ENCODE measurements at places on chromosomes 1 and 21.

- peak; percentile 30 for DNase-seq
Measured at GRCh38 chr1:181206513-181206912, 118.0 kb downstream of the IER5 start.

GRCh38 chr1:203743091-203743571 lies 21.9 kb upstream of the LAX1 start:
- peak; percentile 85 for DNase-seq

GRCh38 chr1:201602413-201603265 lies 63.7 kb downstream of the NAV1 start:
- no peak for DNase-seq

- no peak for DNase-seq
Measured at GRCh38 chr1:236214761-236215160, 67.0 kb downstream of the ERO1B start.

DNA sequence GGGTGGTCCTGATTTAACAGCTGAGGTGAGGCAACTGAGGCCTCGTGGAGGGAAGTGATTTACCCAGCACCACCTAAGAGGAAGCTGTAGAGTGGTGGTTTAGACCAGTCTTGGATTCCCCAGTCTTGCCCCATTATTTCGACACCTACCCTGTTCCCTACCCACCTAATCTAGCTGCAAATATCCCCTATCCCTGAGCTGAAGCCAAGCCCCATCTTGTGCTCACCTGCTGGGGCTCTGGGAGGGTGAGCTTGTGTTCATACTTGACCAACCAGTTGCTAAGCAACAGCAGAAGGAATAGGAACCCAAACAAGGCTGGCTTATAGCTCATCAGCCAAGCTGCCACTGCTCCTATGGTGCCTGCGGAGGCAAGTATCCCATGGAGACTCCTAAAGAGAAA lies 2.0 kb downstream of the TEX46 start:
- DNase-seq = peak; percentile 26

GRCh38 chr21:39050841-39051587 lies 132.2 kb downstream of the PSMG1 start:
- no peak for DNase-seq

GRCh38 chr21:43340491-43341377 lies 86.2 kb downstream of the SIK1 start:
- DNase-seq = no peak

DNA sequence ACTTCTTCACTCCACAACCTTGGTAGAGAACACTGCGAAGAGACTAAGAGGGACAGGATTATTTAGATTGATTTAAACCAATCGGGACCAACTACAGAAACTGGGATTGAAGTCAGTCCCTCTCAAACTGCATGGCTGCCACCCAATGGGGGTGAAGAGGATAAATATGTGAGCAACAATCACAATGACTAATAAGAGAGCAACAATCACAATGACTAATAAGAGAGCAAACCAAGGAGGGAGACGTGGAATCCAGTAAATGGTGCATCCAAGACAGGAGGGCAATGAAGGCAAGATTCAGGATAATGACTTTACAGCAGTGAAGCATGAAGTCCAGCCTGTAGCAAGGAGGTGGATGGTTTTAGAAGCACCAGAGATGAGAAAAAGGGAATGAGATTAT lies 322.8 kb downstream of the TTLL7 start:
- no peak for DNase-seq

- no peak for DNase-seq
Measured at GRCh38 chr21:35748678-35749314, 311.5 kb downstream of the SETD4 start.

DNA sequence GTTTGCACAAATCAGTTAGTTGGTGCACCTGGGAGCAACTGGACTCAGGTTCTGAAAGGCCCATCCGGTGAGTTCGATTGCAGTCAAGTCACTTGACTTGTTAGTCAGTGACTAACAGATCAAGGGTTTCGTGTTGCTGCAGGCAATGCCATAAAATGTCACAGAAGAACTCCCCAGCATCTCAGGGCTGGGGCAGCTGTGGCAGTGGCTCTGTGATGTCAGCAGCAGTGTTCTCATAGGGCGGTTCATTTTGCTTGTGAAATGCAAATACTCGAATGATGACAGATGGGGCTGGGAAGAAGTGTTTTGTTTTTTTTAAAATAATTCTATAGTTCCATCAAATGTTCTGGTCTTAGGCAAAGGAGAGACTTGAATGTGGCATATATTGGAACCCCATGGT lies 287.8 kb downstream of the LMX1A start:
- DNase-seq = no peak

DNA sequence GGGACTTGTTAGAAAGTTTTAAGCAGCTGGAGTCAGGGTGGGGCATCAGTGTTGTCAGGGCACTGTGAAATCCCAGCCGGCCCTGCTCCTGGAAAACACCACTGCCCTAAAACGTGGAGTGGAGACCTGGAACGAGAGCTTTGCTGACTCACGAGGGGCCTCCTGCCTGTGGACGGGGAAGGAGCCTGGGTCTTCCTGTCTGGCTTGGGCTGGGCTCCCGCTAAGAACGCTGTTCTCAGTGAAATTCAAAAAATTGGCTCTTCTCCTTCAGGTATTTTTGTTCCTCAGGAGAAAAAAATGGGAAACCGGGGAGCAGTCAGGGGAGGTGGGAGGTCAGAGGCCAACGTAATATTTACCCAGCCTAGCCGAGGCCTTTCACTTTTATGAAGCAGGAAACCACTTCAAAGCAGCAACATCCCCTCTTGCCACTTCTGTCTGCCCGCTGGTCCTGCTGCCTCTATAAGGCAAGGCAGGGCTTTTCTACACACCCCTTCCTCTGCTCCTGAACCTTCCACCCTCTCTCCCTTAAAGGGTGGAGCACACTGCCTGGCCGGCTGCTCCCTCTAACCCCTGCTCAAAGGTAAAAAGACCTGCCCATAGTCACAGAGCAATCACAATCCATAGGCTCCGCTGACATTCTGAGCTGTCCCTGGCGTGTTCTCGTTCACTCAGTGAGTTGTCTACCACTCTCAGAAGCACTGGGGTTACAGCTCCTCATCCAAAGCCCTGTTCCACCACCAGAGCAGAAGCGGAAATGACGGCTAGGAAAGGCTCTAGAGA lies 8.0 kb downstream of the PLXNA2 start:
- DNase-seq = no peak

DNA sequence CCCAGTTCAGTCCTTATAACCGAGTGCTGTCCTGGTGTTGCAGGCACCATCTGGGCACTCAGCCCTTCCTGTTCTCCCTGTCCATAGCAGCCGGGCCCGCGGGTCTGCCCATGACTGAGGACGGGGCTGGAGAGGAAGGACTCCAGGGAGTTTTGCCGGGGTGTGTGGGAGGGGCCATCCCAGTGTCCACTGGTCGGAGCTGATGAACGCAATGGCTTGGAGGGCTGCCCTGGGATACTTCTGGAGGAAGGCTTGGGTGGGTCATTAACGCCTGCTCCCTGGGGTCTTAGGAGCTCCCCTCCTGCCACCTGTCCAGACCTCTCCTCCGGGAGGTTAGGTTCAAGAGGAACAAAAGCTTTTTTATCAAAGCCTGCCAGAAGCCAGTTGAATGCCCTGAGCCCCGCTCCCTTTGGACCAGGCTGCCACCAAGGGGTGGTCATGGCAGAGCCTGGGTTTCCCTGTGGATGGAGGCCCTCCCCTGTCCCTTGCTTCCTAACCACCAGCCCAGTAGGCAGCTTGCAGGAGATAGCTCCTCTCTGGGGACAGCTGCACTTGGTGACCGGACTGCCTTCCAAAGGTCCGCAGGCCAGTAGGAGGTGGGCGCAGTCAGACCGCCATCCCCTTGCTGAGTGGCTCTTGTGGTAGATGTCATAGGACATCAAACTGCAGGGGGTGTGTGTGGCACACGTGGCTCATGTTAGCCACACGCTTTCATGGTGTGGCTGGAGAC lies 61.3 kb downstream of the TRIM11 start:
- DNase-seq = no peak
